ENCODE measurements at places on chromosomes 12 and 14. TPM values are rescaled to one million over a fixed set of nuclear protein-coding genes. Genes with fewer than 3 reads are reported as not detected.

- no peaks in the 10 kb centered on the region for H3K4me1 ChIP-seq
- no peak overlapping the region for H3K4me3 ChIP-seq
- H3K36me3 ChIP-seq: no peaks in the 10 kb centered on the region
- no peaks in the 10 kb centered on the region for H3K27me3 ChIP-seq
- no peak overlapping the region for H3K27ac ChIP-seq
Observed at GRCh38 chr14:75518625-75519024, 3.6 kb upstream of the BATF start.

DNA sequence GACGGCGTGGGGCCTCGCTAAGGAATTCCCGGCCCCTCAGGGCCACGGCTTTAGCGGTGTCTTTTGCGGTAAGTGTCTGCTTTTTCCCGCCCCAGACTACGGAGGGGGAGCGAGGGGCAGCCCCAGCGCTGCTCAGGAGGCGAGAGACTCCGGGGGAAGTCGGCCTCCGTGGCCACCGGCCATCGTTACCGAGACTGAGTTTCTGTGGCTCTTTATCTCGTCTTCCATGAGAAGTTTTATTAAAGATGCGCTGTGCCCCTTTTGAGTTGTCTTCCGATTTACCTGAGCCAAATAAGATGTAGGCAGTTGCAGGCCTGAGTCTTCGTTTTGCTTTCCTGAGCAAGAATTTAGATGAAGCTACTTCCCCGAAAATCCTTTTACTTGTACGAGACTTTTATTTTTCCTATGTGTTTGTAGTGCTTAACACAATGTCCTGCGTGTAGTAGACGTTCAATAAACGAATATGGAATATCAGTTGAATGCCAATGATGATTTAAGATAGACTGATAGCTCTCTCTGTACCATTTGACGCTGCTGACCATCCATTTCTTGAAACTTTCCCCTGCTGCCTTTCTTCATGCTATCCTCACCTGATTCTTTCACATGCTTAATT lies 462 bp downstream of the SRP54 start:
- DNase-seq: no peak
- no peaks in the 10 kb centered on the region for H3K4me1 ChIP-seq
- peak overlapping the region; percentile 99 for H3K27ac ChIP-seq
- no peaks in the 10 kb centered on the region for H3K27me3 ChIP-seq
- peak overlapping the region; percentile 79 for H3K4me3 ChIP-seq
- no peaks in the 10 kb centered on the region for H3K36me3 ChIP-seq

DNA sequence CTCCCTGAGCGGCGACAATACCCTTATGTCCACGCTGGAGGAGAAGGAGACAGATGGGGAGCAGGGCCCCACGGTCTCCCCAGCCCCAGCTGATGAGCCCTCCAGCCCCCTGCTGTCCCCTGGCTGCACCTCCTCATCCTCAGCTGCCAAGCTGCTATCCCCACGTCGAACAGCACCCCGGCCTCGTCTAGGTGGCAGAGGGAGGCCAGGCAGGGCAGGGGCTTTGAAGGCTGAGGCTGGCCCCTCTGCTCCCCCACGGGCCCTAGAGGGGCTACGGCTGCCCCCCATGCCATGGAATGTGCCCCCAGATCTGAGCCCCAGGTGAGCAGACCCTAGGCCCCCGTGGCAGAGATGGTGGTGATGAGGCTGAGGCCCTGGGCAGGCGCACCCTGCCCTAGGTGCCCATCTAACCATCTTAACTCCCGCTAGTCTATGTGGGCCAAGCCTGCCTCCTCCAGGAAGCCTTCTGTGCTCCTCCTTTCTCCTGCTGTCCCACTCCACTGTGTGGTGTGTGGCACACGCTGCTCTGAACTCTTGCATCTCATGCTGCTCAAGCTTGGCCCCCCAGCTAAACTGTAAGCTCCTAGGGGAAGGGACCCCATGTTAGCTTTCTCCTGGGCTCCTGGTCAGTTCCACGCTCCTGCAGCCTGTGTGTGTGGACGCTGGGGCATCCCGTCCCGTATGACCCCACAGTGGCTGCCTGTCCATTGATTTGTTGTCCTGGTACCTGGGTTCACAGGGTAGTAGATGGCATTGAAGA lies 12.1 kb downstream of the MCRS1 start:
- no peak overlapping the region for H3K4me3 ChIP-seq
- H3K36me3 ChIP-seq: peaks cover 18% of the 10 kb centered on the region
- H3K27me3 ChIP-seq: no peaks in the 10 kb centered on the region
- no peak overlapping the region for H3K27ac ChIP-seq
- no peak for DNase-seq
- H3K4me1 ChIP-seq: no peaks in the 10 kb centered on the region

GRCh38 chr12:91388573-91388972 lies 206.0 kb upstream of the DCN start:
- H3K27ac ChIP-seq: peak overlapping the region; percentile 82
- no peaks in the 10 kb centered on the region for H3K27me3 ChIP-seq
- peaks cover 19% of the 10 kb centered on the region for H3K4me1 ChIP-seq
- no peaks in the 10 kb centered on the region for H3K36me3 ChIP-seq

- DNase-seq: no peak
- no peak overlapping the region for H3K27ac ChIP-seq
- H3K27me3 ChIP-seq: peaks cover 7% of the 10 kb centered on the region
- no peaks in the 10 kb centered on the region for H3K36me3 ChIP-seq
- no peak overlapping the region for H3K4me3 ChIP-seq
Observed at GRCh38 chr12:113781415-113782198, 184.5 kb downstream of the RBM19 start.

GRCh38 chr14:96053248-96053599 lies 14.1 kb downstream of the C14orf132 start:
- H3K4me1 ChIP-seq: no peaks in the 10 kb centered on the region
- no peaks in the 10 kb centered on the region for H3K36me3 ChIP-seq
- no peaks in the 10 kb centered on the region for H3K27me3 ChIP-seq

DNA sequence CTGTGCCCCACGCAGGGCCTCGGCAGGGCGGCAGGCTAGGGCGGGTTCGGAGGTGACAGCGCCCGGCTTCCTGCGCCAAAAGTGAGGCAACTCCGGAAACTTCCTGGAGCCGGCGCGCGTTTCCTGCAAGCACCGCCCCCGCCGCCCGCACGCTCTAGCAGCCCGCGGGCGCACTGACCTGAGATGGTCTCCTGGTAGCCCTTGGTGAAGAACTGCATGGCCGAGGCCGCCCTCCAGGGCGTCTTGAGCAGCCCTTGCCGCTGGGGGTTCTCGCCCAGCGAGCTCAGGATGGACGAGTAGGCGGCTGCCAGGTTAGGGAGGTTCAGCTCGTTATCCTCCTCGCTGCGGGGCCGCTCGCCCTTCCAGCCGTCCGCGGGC lies 494 bp downstream of the GCH1 start:
- H3K36me3 ChIP-seq: no peaks in the 10 kb centered on the region
- no peaks in the 10 kb centered on the region for H3K4me1 ChIP-seq
- peak overlapping the region; percentile 64 for H3K4me3 ChIP-seq
- H3K27ac ChIP-seq: peak overlapping the region; percentile 78

- H3K36me3 ChIP-seq: no peaks in the 10 kb centered on the region
- H3K27ac ChIP-seq: no peak overlapping the region
- no peaks in the 10 kb centered on the region for H3K27me3 ChIP-seq
- DNase-seq: no peak
- no peak overlapping the region for H3K4me3 ChIP-seq
- no peaks in the 10 kb centered on the region for H3K4me1 ChIP-seq
Observed at GRCh38 chr14:62373944-62374343, 611.7 kb downstream of the SNAPC1 start.

DNA sequence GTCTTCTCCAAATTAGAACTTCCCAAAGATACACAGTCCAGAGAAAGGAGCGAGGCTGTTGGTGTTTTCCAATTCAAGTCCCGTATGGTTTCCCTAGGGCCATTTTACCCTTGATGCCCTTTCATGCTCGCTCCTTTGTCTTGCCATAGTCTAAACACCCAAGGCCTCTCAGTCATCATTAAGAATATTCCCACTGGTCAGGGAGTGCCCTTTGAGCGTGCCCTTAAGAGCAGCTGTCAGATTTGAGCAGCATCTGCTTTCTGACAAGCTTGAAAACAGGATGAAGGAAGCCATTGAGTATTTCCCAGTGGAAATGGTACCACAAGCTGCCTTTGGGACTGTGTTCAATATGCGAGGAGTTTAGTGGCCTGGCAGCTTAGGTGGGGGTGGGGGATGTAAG lies 10.4 kb upstream of the GALNT16 start:
- no peak overlapping the region for H3K27ac ChIP-seq
- H3K27me3 ChIP-seq: no peaks in the 10 kb centered on the region
- DNase-seq: no peak
- H3K4me1 ChIP-seq: no peaks in the 10 kb centered on the region
- no peaks in the 10 kb centered on the region for H3K36me3 ChIP-seq

DNA sequence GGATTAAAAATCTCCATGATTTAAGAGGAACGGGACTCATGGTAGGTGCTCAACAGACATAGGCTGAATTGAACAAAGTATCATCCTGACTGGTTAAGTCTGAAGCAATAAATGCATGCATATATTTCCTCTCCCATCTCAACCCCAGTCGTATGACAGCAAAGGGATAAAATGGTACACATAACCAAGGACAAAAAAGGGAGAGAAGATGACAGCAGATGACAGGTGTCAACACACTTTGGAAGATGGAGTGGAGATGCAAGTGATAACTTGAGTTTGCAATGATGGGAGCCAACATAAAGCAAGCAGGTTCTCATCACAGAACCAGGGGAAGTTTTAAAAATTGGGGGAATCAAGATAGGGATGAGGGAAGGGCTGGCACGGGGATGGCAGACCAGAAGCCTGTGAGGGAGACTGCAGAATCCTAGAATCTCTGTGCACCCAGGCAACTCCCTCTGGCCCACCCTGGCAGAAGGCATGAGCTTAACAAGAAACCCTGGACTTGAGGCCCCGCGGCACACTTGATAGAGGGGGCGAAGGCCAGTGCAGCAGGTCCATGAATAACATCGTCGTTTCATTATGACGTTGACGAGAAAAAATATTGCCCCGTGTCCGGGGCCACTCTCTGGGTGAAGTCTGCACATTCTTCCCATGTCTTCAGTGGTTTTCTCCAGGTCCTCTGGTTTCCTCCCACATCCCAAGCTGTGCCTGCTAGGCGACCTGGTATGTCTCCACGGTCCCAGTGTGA lies 5.0 kb downstream of the C1RL start:
- H3K27me3 ChIP-seq: no peaks in the 10 kb centered on the region
- H3K4me3 ChIP-seq: no peak overlapping the region
- no peak overlapping the region for H3K27ac ChIP-seq
- H3K36me3 ChIP-seq: no peaks in the 10 kb centered on the region

GRCh38 chr12:69071091-69071370 lies 138.1 kb upstream of the CPM start:
- DNase-seq: no peak
- no peak overlapping the region for H3K27ac ChIP-seq
- no peak overlapping the region for H3K4me3 ChIP-seq
- no peaks in the 10 kb centered on the region for H3K27me3 ChIP-seq

DNA sequence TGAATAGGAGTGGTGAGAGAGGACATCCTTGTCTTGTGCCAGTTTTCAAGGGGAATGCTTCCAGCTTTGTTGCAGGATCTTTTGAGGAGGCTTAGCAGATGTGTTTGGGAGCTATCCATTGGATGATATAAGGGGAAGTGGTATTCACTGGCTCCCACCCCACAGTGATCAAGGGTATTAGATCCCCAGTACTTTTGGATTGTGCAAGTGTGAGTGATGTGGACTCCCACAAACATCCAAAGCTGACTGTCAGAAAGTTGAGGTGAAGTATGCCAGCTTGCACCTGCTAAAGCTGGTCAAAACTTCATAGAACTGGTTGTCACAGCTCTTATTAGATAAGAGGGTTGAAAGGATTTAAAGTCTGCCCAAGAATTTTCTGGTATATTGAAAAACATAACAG lies 110.1 kb upstream of the BTG1 start:
- no peaks in the 10 kb centered on the region for H3K4me1 ChIP-seq
- H3K4me3 ChIP-seq: no peak overlapping the region
- no peak for DNase-seq
- no peaks in the 10 kb centered on the region for H3K36me3 ChIP-seq

GRCh38 chr12:11666131-11667050 lies 16.9 kb downstream of the ETV6 start:
- H3K4me3 ChIP-seq: no peak overlapping the region
- H3K4me1 ChIP-seq: peaks cover 2% of the 10 kb centered on the region
- DNase-seq: no peak
- no peaks in the 10 kb centered on the region for H3K27me3 ChIP-seq
- no peaks in the 10 kb centered on the region for H3K36me3 ChIP-seq

GRCh38 chr12:13606290-13606689 lies 375.1 kb downstream of the GRIN2B start:
- no peaks in the 10 kb centered on the region for H3K4me1 ChIP-seq
- no peaks in the 10 kb centered on the region for H3K36me3 ChIP-seq
- no peak for DNase-seq
- no peaks in the 10 kb centered on the region for H3K27me3 ChIP-seq

The PLBD1 gene
- total RNA-seq: 19.5 TPM

The DAO gene
- not detected for total RNA-seq

The DTX1 gene
- total RNA-seq: 21.2 TPM

The BBOF1 gene
- 5.9 TPM for total RNA-seq

The BTG1 gene
- total RNA-seq: 56.9 TPM

The GPATCH2L gene
- total RNA-seq: 60.3 TPM

The NRXN3 gene
- total RNA-seq: 8.2 TPM

The NANOG gene
- total RNA-seq: 0.05 TPM

The PAH gene
- total RNA-seq: 4.1 TPM

Data from prostate gland (tissue), 2 donors.